ENCODE measurements at places on chromosomes 16 and 17.

GRCh38 chr16:66523861-66524354 lies 26.0 kb downstream of the TK2 start:
- DNase-seq = peak; percentile 74

DNA sequence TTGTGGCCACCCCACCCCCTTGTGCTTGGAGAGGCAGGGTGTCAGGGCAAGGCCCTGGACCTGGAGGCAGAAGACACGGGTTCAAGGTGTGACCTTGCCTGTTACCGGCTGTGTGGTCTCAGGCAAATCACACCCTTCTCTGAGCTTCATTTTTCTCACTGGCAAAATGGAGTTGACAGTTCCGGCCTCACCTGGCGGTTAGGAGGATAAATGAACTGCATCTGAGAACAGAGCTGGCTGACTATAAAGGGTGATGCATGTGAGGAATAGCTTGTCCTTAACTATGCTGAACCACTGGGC lies 4.2 kb upstream of the MEOX1 start:
- DNase-seq = no peak

DNA sequence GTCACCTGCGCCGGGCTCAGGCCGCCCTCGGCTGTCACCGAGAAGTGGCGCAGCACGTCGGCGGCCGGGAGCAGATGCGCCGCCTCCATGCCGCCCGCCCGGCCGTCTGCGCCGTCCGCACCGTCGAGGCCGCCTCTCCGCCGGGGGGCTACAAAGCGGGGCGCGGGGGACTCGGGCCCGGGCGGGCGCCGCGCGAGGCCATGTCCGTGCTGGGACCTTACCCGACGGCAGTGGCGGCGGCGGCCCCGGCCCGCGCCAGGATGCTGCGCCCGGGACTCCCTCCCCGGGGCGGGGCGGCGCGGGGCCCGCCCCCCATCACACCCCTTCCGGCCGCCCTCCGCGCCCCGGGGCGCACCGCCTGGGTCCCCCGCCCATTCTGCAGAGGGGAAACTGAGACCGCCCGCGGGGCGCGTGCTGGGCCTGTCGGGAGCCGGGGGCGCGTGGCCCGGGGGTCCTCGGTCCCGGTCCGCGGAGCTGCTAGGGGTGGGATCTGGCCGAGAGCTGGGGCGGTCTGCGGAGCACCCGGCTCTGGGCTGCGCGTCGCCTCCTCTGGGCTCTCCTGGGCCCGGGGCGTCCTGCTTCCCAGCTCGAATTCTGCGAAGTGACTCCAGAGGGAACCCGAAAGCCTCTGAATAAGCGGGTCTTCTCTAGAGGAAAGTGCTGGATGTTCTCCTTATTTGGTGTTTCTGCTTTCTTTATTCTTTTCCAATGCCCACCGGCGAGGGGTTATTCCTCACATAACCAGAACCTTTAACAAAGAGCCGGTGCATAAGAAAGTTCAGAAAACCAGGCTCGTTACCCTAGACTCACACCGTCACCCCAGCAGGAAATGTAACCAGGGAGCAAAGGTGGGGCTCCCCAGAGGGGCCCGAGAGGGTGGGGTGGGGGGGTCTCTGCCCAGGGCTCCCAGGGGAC lies at the start of gene ATP2A3:
ATP2A3 (minus strand) TSS at position 235 of the 915 bp plus-strand sequence; CDS start at position 89, 146 bp downstream.
- DNase-seq = peak; percentile 71

DNA sequence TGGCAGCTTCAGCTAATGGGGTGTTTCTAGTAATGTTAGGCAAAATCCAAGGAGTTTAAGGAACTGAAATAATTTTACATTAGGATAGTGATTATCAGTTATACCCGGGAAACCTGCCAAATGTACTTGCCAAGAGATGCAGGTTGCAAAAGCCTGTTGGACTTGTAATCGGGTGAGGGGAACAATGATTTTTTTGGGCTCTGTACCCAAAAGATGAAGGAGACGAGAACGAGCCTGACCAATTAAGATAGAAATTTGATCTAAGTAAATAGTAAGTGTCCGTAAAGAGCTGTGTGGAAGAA lies 56.3 kb upstream of the ARL4D start:
- DNase-seq = peak; percentile 19

DNA sequence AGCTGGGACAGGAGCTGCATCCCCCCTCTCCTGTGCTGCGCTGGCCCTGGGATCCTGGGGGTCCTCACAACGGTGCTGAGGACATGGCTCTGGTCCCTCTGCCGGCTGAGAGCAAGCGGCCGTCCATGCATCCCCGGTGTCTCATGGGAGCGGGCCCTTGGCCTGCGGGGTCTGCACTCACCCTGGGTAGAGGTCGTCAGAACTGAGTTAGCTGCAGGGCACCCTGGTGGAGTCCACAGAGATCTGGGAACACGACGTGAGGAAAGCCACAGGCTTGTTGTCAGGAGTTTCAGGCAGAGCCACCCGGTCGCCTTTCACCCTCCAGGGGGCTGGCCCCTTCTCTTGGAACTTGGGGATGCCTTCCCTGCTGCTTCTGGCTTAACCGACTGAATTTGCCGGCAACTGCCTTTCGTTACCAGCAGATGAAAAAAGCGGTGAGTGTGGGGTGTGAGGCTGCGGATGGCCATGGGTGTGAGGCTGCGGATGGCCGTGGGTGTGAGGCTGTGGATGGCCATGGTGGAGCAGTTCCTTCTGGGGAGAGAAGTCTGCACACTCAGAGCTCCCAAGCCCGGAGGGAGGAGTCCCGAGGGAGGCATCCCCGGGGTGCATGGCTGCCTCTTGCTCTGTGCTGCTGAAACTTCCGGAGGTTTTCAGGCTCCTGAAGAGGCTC lies 81.7 kb downstream of the LMF1 start:
- no peak for DNase-seq

Data from hematopoietic multipotent progenitor cell treated with erythropoietin and hydrocortisone succinate and interleukin-3 and kit ligand, for 6 days (in vitro differentiated cells).